ENCODE measurements at places on chromosomes 13 and 19.

- H3K4me1 ChIP-seq = peaks cover 5% of the 10 kb centered on the region
- H3K4me3 ChIP-seq = no peak overlapping the region
- no peaks in the 10 kb centered on the region for H3K36me3 ChIP-seq
- DNase-seq = no peak
Observed at GRCh38 chr19:41319500-41320184, 9.7 kb downstream of the CCDC97 start.

DNA sequence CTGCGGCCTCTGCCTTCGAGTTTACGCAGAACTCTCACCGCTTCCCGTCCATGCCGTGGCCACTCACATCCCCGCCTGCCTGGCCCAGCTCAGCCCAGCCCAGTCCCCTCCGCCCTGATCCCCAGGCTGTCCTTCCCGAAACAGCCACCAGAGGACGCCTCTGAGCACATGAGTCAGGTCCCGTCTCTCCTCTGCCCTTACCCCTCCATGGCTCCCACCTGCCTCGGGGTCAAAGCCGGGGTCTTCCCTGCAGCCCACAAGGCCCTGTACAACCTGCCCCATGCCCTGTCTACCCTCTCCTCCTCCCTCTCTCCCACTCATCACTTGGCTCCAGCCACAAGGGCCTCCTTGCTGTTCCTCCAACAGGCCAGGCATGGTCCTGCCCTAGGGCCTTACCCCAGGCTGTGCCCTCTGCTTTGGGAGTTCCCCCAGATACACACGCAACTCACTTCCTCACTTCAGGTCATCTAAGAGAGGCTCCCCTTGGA is 8.1 kb upstream of the SEMA6B start:
- DNase-seq = no peak
- H3K27me3 ChIP-seq = no peaks in the 10 kb centered on the region
- H3K4me1 ChIP-seq = no peaks in the 10 kb centered on the region
- no peaks in the 10 kb centered on the region for H3K36me3 ChIP-seq
- H3K27ac ChIP-seq = peak overlapping the region; percentile 52

DNA sequence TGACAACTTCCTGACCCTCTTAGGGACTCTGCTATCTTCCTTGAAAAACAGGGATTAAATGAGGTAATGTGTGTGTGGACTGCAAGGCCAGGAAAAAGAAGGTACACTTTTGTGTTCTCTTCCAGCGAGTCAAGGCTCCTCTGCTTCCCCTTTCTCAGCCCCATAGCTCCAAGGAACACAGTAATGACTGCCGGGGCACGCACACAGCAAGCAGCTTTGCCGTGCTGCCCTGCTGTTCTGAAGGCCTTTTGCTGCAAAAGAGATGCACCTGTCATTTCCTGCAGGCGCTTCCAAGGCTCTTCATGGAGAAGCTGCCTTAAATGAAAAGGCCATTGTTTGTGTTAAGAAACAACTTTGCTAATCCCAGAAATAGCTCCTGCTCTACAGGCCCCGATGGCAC is 84.6 kb downstream of the CYSLTR2 start:
- H3K4me1 ChIP-seq = no peaks in the 10 kb centered on the region
- H3K27ac ChIP-seq = no peak overlapping the region

DNA sequence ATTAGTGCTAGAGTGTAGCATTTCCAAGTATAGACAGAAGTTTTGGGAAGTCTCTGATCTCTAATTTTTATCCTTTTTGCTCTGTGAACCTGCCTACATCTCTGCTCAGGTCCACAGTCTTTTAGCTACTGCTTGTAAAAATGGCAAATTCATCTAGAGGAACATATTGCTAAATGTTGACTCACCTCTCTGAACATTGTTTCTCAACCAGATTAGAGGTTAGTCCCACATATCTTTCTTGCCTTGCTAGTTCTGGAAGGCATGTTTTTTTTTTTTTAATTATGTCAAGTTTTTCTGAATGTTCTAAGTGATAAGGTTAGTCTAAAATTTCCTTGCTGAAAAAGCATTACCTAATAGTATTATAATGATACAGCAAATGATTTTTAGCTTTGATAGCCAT is 2889.6 kb upstream of the PCDH20 start:
- H3K27me3 ChIP-seq = no peaks in the 10 kb centered on the region
- H3K4me3 ChIP-seq = no peak overlapping the region
- no peaks in the 10 kb centered on the region for H3K4me1 ChIP-seq
- no peak overlapping the region for H3K27ac ChIP-seq

GRCh38 chr19:30596813-30597399 is 224.7 kb downstream of the ZNF536 start:
- no peaks in the 10 kb centered on the region for H3K36me3 ChIP-seq
- H3K4me3 ChIP-seq = no peak overlapping the region
- H3K4me1 ChIP-seq = no peaks in the 10 kb centered on the region
- DNase-seq = no peak
- H3K27me3 ChIP-seq = no peaks in the 10 kb centered on the region

GRCh38 chr13:48246102-48246501 is 13.1 kb downstream of the ITM2B start:
- H3K27me3 ChIP-seq = no peaks in the 10 kb centered on the region
- no peak overlapping the region for H3K27ac ChIP-seq
- no peak for DNase-seq
- H3K36me3 ChIP-seq = no peaks in the 10 kb centered on the region

- H3K4me1 ChIP-seq = no peaks in the 10 kb centered on the region
- DNase-seq = no peak
- no peak overlapping the region for H3K4me3 ChIP-seq
- no peaks in the 10 kb centered on the region for H3K27me3 ChIP-seq
- no peak overlapping the region for H3K27ac ChIP-seq
Observed at GRCh38 chr19:947707-948539, 22.1 kb downstream of the ARID3A start.

Data from breast epithelium (tissue), 4 donors.